ENCODE measurements at places on chromosomes 6 and 20. TPM values are rescaled to one million over a fixed set of nuclear protein-coding genes. Genes with fewer than 3 reads are reported as not detected.

HDAC2 gene
- 68.8 TPM for total RNA-seq

CALHM4 gene
- total RNA-seq = not detected

RCAN2 gene
- 2.0 TPM for total RNA-seq

UBD gene
- not detected for total RNA-seq

HM13 gene
- total RNA-seq = 70.8 TPM

PNRC1 gene
- 32.1 TPM for total RNA-seq

ZBTB46 gene
- 1.2 TPM for total RNA-seq
